AG09309 (cell line): ENCODE measurements at places on chromosomes 7 and 10.

DNA sequence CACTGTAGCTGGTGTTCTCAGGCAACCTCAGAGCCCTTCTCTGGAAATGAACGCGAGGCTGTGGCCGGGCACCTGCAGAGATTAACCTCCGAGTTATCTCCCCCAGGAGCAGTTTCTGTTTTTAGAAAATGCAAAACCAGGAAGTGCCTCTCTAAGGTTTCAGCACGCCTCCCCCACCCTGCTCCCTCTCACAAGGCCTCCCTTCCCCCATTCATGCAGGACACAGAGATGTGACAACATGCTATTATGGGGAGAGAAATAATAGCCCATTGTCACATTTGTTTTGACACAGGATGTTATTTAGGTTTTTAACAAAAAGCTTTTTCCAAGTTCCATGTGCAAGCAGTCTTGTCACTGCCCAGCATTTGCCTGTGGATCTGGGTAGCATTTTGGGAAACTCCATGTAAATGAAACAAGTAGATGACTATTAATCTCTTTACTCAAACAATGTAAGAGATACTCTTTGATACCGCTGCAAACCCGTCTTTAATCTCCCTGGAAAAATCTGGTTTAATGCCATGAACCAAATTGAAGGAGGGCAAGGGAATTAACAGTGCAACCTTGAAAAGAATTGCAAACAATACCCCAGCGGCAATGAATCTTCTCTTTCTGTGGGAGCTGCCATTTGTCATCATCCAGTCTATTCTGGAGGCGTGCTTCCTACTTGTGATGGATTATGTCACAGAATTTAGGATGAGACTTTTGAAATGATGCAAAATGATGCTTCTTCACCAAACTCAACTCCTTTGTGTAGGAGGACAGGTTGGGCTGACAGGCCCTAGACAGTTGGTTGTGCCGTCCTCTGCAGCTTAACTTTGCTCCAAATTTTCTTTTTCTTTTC is 86.5 kb upstream of the NMT2 start:
- DNase-seq: no peak

- no peak for DNase-seq
These were observed 103.9 kb upstream of the STK17A start for GRCh38 chr7:43479042-43479441.

DNA sequence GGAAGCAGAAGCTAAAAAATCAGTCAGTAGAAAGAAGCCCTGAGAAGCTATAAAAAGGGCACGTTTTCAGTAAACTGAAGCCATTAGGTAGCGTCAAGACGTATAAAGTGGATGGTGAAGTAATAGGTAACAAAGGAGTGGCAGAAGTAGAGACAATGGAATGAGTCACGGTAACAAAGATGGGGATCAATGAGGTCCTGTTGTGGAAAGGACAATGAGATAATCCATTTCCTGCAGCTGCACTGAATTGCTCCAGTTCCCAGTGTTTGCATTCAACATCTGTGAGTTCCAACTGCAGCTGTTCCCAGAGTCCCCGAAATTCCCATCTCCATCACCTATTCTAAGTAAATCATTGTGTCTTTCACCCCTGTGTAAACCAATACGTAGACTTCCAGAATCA is 4.8 kb upstream of the HYCC1 start:
- no peak for DNase-seq

DNA sequence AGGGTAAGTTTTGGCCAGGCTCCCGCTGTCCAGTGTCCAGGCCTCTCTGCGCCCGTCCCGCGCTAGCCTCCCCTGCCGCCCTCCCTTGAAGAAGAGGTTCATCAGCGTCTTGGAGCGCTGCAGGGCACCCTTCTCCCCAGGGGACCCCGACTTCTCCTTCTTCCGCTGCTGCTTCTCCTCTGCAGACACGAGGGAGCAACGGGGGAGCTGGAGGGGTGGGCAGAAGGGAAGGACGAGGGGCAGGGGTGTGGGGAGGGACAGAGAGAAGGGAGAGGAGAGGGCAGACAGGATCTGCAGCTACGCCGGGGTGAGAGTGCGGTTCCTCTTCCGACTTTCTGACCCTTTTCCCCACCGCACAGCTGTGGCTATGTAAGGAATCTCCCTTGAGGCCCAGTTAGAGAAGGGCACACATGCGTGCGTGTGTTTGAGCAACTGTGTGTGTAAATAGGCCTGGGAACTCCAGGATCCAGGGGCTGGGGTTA is 12.8 kb downstream of the PDZD7 start:
- DNase-seq: no peak

- peak; percentile 32 for DNase-seq
These were observed 429.0 kb upstream of the MTPN start for GRCh38 chr7:136405931-136406777.

DNA sequence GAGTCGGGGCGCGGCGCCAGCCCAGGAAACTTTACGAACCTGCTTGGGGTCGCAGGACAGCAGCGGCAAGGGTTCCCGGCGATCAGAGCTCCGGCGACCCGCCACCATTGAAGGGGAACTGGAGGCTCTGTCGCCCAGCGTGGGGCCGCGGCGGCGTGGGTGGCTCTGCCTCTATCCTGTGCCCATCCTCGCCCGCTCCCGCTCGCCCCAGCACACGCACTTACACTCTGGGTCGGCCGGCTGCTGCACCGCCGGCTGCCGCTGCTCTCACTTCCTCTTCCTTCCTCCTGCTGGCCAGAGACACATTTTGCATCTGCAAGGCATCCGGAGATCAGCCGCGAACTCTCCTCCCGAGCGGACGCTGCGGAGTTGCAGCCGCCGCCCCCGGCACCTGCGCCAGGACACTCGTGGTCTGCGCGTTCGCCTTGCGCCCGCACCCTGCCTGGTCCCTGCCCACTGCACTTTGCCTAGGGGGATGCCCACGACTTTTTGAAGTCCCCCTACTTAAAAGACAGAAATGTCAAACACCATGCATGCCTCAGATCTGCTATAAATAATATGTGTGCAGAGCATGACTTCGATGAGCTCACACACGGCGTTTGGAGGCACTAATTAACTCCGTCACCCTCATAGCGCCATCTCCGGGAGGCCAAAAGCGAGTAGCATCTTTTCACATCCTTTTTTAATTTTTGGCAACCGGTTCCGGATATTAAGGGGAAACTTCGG is at the start of gene ELMO1:
ELMO1 (minus strand) TSS at position 229 of the 726 bp plus-strand sequence. CDS start 106,174 bp downstream, outside the sequence.
- no peak for DNase-seq

DNA sequence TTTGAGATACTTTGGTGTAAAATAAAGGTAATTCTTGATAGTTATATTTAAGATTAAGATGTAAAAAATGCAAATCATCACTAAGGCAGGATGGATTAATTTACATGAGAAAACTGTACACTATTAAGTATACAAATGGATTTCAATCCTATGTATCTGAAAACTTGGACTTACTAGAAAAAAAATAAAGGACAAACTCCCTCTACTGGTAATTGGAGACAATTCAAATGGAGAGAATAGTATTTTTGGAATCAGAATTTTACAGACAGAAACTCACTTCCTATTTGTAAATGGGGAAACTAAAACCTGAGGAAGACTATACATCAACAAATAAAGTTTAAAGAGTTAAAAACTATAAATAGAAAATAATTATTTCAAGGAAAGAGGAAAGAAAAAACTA is 62.6 kb downstream of the CUL2 start:
- no peak for DNase-seq

- DNase-seq: no peak
These were observed 275.2 kb downstream of the POU6F2 start for GRCh38 chr7:39252916-39253315.

DNA sequence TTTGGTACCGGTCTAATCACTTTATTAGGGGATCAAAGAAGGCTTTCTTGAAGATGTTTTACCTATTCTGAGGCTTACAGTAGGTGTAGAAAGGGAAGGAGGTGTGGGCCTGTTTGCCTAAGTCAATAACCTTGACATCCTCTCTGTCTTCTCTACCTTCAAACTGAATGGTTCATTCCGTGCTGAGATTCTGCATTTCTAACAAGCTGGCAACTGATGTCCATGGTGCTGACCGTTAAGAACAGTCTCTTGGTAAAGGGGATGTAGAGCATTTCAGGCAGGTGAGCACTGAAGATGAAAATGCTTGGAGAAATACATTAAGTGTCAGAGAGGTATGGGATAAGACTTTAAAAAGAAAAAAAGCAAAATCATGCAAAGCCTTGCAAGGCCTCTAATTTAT is 51.5 kb upstream of the DGKB start:
- no peak for DNase-seq

DNA sequence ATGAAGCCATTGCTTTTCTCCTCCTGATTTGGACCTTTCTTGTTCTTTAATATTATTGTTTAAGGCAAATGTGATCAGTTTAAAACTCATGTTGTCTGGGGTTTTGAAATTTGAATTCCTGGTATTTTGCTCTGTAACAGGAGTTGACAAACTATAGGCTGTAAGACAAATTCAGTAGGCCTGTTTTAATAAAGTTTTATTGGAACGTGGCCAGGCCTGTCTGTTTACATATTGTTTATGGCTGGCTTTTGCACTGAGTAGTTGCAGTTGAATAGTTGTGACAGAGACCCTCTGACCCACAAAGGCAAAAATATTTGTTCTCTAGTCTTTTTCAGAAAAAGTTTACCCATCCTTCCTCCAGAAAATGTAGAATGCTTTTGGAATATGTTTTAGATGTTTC is 29.8 kb downstream of the STARD3NL start:
- DNase-seq: no peak
